ENCODE measurements at places on chromosomes 4 and X. TPM values are rescaled to one million over a fixed set of nuclear protein-coding genes. Genes with fewer than 3 reads are reported as not detected.

DNA sequence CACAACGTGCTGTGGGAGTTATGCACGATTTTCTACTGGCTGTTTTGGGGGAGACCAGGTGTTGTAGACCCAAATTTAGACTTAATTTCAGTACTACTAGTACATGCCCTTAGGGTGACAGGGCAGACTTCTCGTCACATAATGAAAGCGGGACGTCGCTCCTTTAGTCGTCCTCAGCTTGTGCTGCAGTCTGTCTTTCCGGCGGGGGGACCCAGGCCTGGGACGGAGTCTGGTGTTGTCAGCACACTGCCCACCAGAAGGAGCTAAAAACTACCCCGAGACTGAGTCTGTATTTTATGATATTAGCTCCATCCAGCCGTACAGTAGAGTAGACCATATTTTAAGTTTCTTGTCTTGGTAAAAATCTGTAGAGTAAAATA, 35.5 kb downstream of the NOP14 start:
- DNase-seq: no peak

DNA sequence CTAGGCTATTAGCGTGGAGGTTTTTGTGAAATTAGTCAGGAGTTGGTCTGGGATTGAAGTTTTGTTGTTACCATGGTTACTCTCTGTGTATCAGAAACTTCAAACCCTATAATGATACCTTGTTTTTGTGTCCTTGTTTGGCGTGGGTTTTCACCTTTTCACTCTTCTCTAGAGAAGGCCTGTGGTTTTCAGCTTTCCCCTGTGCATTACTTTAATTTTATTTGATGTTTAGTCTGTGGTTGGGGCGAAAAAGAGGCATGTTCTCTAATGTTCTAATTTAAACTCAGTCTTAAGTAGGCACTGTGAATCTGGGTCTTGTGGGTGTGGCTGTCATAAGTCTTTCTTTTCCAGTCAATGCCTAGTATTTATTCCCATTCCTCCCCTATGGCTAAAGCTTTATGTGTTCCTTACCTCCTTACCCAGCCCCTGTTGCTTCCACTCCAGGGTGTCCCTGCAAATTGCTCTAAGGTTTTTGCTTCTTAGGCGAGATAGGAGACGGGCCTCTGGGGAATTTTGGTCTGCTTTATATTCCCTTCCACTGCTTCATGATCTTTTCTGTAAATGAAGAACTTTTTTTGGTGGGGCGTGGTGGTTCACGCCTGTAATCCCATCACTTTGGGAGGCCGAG, 326.3 kb upstream of the ZCCHC13 start:
- DNase-seq: no peak

DNA sequence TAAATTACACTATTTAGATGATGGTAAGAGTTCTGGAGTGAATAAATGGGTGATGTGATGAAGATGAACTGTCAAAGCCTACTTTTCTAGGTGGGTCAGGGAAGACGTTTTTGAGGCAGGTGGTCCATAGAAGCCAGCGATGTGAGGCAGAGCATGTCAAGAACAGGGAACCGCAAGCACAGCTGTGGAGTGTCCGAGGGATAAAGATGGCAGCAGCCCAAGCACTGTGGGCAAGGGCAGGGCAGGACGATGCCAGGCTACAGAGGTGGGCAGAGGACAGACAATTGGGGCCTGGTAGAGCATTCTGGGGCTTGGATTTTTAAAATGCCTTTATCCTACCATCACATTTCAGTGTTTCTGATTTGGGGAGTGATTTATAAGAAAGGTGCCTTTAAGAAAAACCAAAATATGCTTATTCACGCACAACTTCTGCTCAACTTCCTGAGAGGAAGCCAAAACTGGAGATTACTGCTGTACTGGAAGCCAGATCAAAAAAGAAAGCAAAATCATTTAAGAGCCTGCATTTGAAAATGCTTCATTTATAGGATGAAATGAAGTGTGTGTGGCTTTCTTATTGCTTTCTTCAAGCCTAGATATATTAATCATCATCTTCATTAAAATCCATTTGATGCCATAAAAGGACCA, 119.0 kb upstream of the WDR17 start:
- DNase-seq: peak; percentile 21

DNA sequence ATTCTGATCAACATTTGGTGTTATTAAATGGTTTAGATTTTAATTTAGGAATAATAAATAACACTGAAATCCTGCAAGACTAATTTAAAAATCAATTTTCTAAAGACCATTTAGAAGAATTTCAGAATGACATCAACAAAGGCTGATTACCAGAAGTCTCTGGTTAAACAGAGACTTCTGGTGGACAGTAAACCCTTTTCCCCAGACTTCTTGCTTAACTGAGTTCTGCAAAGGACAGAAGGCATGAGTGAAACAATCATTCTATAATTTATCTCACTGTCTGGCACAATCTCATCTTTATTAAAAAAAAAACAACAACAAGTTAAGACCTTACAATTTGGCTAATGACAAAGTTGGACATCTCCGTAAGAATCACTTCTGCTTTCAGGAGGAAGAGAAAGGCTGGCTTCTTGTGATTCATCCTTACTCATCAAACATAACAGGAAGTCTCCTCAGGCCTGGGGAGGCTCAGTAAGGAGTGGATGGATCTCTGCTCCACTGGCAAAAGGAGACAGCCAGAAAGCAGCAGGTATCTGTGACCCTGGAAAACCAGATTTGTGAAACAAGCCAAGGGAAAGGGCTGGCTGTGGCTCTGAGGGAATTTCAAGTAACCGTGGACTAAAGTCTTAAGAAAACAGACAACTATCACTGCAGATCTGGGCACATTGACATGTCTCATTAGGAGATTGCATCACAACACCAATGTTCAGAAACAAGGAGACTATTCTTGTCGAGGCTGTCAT, 908 bp upstream of the TLR6 start:
- peak; percentile 21 for DNase-seq

- peak; percentile 20 for DNase-seq
Measured at GRCh38 chrX:29941287-29941686, 274.1 kb upstream of the MAGEB2 start.

- no peak for DNase-seq
Measured at GRCh38 chrX:118538386-118538785, 42.8 kb downstream of the DOCK11 start.

DNA sequence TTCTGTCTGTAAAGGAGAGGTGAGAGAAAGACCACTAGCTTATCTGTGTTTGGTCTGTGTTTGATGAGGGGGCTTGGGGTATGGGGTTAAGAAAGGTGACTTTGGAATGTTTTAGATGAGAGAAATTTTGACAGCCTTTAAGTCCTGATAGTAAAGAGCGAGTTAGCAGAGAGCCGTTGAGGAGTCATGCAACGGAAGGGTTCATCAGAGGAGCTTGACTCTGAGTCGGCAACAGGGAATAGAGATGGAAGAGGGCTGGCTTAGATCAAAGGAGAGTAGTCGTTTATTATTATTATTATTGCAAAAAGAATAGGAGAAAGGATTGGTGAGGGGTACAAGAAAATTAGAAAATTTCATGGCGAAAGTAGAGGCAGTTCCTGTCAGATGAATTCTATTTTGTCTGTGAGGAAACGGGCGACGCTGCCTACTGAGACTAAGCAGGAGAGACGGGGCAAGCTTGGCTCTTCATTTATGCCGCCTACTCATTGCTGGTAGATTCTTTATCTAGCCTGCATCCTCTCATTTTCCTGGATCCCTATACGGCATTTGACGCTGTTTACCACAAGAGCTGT, 473 bp upstream of the VAMP7 start:
- no peak for DNase-seq

DNA sequence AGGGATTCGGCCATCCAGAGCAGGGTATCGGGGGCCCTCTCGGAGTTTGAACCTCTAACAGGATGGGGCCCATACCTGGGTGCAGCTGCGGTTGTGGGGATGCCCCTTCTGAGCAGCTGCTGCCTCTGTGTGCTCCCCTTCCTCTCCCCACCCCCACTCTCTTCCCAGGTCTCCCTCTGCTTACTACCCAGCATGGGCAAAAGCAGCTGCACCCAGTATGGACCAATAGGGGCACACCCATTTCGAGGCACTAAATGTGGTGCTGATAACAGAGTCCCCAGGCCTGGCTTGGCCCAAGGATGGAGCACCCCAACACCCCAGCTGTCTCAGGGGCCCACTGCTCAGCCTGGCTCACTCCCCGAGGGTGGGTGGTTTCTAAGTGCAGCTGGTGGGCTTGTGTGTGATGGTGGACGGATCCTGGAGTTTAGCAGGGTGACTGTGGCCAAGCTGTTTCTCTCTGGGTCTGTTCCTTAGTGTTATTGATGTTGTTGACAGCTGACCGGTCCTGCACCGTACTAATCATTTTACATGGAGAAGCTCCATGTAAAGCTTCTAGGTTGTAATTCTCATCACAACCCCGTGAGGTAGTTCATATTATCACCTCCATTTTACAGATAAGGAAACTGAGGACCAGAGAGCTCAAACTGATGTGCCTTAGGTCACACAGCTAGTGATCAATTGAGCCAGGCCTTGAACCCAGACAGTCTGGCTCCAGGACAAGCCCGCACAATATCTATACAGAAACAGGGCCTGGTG, 13.1 kb upstream of the KIAA0232 start:
- DNase-seq: no peak

- peak; percentile 81 for DNase-seq
Measured at GRCh38 chr4:183838987-183839712, 66.0 kb upstream of the STOX2 start.

DNA sequence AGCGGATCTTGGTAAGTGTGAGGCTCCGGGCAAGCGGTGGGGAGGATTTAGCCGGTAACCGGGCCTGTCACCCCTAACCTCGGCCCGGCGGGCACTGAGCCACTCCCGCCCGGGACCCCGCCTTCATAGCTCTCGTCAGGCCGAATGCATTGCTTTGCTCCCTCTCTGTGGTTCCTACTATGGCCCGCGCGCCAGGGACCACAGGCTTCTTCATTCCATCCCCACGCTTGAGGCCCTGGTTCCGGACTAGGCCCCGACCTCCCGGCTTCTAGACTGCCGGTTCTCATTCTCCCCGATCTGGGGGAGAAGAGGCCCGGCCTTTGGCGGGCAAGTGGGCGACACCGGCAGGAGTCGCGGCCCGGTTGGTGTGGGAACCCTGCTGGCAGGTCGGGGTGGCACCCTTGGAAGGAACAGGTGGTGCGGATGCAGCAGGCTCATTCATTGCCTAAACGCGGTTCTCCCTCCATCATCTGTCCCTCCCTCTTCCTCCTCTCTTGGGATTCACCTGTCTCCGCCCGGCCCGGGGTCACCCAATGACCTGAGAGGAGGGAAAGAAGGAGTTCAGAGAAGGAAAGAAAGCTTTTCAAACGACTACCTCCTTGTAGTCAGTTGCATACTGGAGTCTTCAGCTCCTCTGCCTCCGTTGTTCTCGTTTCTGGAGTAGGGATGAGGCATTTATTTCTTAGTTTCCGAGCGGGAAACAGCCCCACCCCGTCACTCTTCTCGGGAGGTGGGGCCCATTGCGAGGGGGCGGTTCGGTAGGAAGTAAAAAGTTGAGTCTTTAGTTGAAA, at the start of gene NDUFC1:
NDUFC1 (minus strand) TSS at position 657 of the 791 bp plus-strand sequence. CDS start 6,679 bp downstream, outside the sequence.
- DNase-seq: peak; percentile 57

DNA sequence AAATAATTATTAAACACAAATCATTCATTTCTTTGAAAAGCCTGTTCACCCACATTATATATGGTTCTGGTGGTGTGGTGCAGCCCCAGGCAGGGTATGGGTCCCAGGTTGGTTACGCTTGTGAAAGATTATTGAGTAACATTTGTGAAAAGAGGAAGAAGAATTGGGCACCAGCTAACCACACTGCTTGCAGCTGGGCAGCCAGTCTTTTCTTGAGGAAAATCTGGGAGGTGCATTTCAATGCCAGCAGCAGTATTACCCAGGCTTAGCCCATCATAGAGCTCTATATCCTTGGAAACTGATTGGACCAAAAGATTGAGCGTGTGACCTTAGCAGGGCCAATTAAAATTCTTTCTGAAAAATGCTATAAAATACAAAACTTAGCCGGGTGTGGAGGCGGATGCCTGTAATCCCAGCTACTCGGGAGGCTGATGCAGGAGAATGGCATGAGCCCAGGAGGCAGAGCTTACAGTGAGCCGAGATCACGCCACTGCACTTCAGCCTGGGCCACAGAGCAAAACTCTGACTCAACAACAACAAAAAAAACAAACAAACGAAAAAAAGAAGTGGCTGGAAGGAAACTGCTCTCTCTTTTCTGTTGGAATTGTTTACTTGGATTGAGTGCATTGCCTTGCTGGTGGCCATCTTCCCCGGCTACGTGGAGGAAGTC, 9.7 kb upstream of the PLAC8 start:
- DNase-seq: no peak

GRCh38 chr4:183686461-183686860, 27.4 kb downstream of the TRAPPC11 start:
- no peak for DNase-seq

DNA sequence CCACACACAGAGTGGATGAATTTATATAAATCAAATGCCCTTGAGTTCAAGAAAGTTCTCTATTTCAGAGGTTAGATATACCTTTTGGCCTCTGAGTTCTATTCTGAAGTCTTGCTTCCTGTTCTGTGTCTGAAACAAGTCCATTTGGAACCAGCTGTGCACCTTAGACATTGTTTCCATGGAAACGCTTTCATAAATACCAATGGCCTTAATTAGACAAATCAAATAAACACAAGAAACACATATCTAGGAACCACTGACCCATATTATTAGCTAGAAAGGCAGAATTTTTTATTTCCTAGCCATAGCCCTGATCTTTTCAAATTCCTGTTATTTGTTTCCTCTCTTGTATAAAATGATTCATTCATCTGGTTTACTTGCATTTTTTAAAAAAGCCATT, 8.4 kb upstream of the C4orf54 start:
- DNase-seq: peak; percentile 55

- DNase-seq: no peak
Measured at GRCh38 chr4:147761218-147761883, 29.5 kb downstream of the ARHGAP10 start.

- no peak for DNase-seq
Measured at GRCh38 chrX:19804151-19804550, 83.2 kb downstream of the SH3KBP1 start.

DNA sequence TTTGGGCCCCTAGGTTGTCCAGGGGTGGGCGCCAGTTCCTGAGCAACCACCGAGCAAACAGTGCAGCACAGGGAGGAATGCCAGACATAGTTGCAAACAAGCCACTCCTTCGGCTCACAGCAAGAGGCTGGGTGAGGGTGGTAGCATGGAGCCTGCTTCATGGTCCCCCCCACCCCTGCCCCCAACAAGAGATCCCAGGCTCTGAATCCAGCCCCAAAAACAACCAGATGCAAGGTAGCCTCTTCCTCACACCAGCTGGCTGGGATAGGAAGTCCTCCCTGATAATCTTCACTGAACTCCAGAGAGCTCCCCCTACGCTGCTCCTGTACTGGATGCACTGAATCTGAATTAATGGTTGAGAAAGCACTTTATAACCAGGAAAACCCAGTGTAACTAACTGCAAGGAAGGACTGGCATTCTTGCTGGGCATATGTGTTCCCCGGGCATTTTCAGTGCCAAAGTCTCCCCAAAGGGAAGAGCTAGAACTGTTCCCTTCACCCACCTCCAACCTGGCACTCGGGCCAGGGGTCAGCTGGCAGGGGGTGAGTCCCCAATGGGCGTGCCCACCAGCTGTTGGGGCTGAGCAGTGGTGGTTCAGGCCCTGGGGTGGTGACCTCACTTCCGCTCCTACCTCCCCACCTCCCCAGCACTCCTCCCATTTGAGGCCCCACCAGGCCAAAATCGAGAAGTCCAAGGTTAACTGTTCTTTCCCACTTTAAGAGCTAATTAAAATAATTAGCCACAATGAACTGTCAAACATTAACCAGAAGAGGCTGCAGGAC, 1.5 kb downstream of the ELF4 start:
- peak; percentile 39 for DNase-seq

The ZNF275 gene
- total RNA-seq: 11.5 TPM

The PCDH19 gene
- 0.37 TPM for total RNA-seq

The RIBC1 gene
- 12.7 TPM for total RNA-seq

The UGT2B15 gene
- 0.15 TPM for total RNA-seq

The RRH gene
- 0.21 TPM for total RNA-seq

The EVC2 gene
- total RNA-seq: 3.9 TPM

Data from lung (tissue), 17 donors.